ENCODE measurements at places on chromosomes 2 and 18. TPM values are rescaled to one million over a fixed set of nuclear protein-coding genes. Genes with fewer than 3 reads are reported as not detected.

Gene PDE1A
- total RNA-seq = 0.17 TPM

Gene ZNF521
- total RNA-seq = not detected

Gene POTEJ
- total RNA-seq = not detected

Gene PPP1CB
- total RNA-seq = 162 TPM

Gene SIX3
- 4.1 TPM for total RNA-seq

Gene CPO
- 0.05 TPM for total RNA-seq

Gene AMER3
- total RNA-seq = not detected

Gene HDHD2
- total RNA-seq = 9.4 TPM

Gene B3GNT2
- 38.9 TPM for total RNA-seq
